ENCODE measurements at places on chromosomes 3 and 15.

DNA sequence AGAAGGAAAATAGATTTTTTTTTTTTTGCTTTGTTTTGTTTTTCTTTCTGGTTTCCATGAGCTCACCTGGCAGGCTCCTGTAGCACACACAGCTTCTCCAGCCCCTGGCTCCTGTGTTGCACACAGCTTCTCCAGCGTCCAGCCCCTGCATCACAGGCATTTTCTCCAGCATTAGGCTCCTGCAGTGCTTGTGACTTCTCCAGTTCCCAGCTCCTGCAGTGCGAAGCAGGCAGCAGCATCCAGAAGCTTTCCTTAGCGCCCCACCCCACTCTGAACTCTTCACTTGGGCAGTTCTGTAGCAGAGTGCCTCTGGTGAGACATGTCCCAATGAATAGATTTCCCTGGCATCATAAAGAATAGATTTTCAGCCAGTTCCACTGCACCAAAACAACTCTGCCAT lies 5.5 kb upstream of the CCDC39 start:
- peak; percentile 27 for DNase-seq

DNA sequence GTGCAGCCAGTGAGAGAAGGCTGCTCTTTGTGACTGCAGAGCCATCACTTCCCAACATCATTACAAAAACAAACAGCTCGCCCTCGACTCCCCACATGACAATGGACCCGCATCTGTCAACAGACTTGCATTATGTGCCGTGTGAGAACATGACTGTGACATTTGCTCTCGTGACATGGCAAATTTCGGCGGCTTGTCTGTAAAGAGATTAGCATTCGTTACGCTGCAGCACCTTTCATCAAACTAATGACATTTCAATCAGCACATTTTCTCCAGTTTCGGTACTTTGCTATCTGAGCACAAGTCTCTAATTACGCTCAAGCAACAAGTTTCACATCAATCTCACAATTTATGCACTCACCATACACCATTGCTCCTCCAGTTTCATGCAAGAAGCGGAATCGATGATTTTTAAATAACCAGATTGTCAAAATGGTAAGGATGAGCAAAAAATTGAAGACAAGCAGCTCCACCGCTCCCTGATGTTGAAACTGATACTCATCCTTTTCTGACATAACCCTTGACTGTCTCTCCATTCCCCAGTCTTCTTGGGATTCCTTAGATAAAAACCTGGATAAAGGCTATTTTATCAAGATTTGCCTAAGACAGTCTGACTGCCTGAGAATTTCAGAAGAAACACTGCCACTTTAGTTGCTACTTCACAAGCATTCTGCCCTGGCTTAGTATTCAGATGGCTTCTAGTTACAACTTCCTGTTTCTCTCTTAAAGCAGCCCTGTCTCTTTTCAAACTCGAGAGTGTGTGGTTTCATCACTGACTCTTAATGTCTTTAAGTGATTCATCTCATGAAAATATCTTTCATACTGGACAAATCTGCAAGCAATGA lies at the start of gene SLC9A9:
Gene SLC9A9 (minus strand): TSS at position 682 of the 845 bp plus-strand sequence. CDS start 146 bp downstream, at position 536.
- peak; percentile 58 for DNase-seq

DNA sequence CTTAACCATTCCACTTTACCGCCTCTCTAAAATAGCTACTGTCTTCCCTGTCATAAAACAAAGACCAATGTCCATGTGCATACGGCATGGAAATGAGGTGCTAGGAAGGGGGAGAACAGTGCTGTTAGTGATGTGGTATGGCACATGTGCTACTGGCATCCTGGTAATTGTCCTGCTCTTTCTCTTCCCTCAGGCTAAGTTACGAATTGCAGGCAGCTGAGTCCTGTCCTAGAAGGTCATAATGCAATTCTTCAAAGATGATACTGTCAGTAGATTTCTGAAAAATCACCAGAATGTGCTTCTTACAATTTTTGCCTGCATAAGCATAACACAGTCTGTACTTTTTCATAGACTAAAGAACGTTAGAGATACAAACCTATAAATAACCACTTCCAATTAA lies 216.8 kb downstream of the RSL24D1 start:
- DNase-seq: no peak

GRCh38 chr3:151726016-151726415 lies 7.7 kb upstream of the AADACL2 start:
- DNase-seq: no peak

Measured in COR-L47 (cell line).